ENCODE measurements at places on chromosomes 7 and 10.

DNA sequence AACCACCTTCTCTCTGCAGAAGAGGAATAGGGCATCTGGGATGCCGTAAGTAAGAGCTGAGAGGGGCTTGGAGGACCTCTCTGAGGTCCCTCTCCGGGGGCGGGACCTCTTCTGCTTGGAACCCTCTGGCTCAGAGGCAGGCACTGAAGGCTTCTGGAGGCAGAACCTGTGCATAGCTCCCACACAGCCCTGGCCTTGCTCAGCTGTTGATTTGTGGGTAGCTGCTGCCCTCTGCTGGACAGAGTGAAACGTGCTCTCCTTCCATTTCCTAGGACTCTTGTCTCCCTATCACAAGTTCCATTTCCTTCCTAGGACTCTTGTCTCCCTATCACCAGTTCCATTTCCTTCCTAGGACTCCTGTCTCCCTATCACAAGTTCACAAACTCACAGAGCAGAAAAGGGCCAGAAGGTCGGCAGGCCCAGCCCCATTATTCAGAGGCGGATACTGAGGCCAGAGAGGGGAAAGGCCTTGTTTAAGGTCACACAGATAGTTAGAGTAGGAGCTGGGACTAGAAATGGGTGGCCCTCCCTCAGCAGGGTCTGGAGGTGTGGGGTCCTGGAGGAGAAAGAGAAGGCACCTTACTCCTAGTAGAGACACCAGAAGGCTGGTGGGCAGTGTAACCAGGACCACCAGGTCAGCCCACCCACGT is 30.3 kb upstream of the GARS1 start:
- peak; percentile 92 for DNase-seq

GRCh38 chr10:130246113-130246512 is 109.9 kb downstream of the GLRX3 start:
- DNase-seq: no peak

- DNase-seq: no peak
Measured at GRCh38 chr10:102918817-102919245, 737 bp downstream of the CNNM2 start.

DNA sequence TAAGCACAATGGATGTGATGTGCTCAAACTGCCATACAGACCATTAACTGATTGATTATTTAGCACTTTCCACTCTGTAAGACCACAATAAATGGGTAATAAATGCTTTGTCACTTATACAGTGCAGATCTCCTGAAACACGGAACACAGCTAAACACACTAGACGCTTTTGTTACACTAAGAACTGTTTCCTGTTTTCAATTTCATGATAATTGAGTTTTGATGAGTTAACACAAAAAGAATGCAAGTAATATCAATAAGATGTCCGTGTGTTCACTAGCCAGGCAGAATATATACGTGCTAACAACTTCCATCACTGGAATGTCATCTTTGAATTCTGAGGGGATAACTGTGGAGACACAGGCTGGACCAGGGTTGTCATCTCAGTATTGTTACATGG is 178.8 kb downstream of the SKAP2 start:
- DNase-seq: no peak

- no peak for DNase-seq
Measured at GRCh38 chr10:43222210-43222720, 44.6 kb downstream of the RASGEF1A start.

GRCh38 chr7:143362131-143363015 is at the start of gene FAM131B:
TSS of gene FAM131B (minus strand) at chr7:143362713. CDS start at chr7:143362603, 110 bp downstream.
- DNase-seq: no peak

DNA sequence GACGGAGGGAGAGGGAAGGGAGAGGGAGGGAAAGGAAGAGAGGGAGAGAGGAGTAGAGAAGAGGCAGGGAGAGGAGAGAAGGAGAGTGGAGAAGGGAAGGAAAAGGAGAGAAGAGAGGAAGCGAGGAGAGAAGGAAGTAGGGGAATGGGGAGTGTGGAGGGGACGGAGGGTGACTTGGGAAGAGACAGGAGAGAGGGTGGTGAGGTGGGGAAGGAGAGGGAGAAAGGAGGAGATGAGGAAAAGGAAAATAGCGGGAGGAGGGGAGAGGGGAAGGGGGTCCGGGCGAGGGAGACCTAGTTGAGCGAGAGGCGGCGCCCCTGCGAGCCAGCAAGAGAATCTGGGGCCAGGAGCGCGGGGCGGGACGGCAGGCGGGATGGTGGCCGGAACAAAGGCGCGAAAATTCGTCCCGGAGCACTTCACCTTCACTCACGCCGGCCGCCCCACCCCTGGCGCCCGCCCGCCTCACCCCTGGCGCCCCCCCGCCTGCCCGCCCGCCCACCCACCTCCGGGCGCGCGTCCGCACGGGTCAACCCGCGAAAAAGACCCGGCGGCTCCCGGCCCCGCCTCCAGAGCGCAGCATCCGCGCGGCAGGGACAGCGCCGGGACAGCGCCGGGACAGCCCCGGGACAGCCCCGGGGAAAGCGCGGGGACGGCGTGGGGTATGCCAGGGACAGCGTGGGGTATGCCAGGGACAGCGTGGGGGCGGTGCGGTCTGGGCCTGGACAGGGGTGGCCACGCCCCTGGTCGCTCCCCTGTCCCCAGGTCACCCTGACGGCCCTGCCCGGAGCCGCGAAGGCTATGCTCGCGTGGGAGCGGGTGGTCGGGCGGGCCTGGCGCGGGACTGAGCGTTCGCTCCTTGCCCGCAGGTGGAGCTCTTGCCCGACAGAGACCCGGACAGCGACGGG is 4.2 kb downstream of the VSTM2A start:
- no peak for DNase-seq

GRCh38 chr10:28387140-28387539 is 84.3 kb upstream of the MPP7 start:
- DNase-seq: no peak

DNA sequence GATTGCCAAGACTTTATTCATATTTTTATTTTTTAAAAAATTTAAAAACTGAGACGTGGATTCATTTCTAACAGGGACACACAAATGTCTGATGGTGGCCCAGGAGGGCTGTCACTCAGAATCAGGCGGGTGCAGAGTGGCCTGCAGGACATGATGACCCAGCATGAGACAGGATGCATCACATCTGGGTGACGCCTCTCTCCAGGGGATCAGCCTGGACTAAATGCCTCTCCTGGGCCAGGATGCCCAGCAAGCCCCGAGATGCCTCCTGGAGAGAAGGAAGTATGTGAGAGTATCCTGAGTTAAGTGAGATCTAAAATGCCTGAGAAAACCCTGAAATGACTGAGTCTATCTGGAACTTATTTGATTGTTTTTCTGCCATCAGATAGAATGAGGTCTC is 16.9 kb upstream of the MTURN start:
- no peak for DNase-seq

- no peak for DNase-seq
Measured at GRCh38 chr7:31687024-31687748, at the start of gene PPP1R17. TSS of gene PPP1R17 (plus strand) at chr7:31687215. CDS start at chr7:31692442, 5,227 bp downstream.

GRCh38 chr10:114288424-114289095 is 49.5 kb downstream of the VWA2 start:
- DNase-seq: no peak

DNA sequence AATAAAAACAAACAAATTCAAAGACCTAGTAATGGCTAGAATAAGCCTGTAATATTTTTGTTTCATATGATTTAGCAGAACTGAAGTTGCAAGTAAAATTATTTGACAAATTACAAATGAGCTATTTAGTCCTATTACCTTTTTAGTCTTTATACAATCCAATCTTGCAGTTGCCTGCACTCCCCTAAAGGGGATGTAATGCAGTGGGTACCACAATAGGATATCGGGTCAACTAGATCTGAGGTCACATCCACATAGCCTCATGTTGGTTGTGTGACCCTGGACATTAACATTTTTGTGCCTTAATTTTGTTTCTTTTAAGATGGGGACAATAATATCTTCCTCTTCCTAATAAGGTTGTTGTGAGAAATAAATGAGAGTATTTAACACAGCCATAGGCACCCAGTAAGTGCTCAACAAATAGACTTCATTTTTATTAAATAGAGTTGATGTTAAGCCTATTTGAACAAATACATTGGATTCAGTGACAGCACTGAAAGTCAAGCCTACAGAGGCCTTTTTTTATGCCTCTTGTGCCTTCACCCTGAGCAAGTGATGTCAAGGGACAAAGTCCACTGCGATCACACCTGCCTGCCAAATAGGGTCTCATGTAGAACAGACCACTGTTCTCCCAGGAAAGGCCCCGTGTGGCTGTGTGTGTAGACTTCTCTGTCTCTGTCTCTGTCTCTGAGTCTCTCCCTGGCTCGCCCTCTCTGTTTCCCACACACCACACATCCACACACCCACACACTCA is 124.8 kb downstream of the EVX1 start:
- DNase-seq: no peak

GRCh38 chr7:44213877-44214388 is 13.2 kb downstream of the YKT6 start:
- no peak for DNase-seq

GRCh38 chr7:137881607-137882260 is 35.0 kb upstream of the DGKI start:
- DNase-seq: no peak

GRCh38 chr7:55191161-55191925 is 172.5 kb downstream of the EGFR start:
- no peak for DNase-seq

DNA sequence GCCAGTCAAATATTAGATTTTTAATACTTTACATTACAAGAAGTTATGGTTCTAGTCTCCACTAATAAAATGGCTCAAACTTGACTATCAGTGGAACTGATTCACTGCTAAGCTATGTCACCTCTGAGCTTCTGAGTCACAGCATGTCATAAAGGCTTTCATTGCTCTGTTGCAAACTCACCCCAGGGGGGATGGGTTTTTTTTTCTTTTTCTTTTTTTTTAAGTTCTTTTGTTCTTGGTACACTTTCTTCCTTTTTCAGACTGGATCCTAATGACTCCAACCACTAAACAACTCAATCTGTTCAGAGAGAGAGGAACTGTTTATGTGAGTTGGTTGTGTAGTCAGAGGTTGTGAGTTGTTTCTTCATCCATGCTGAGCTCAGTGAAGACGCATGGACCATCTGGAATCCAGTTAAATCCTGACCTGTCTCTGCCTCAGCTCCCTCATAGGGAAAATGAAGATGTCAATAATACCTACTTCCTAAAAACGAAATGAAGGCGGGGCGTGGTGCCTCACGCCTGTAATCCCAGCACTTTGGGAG is 11.0 kb downstream of the MYOF start:
- peak; percentile 95 for DNase-seq

- DNase-seq: peak; percentile 38
Measured at GRCh38 chr10:17682236-17682946, 38.4 kb downstream of the STAM start.

- DNase-seq: peak; percentile 29
Measured at GRCh38 chr7:135508883-135509588, 866 bp downstream of the CNOT4 start.

DNA sequence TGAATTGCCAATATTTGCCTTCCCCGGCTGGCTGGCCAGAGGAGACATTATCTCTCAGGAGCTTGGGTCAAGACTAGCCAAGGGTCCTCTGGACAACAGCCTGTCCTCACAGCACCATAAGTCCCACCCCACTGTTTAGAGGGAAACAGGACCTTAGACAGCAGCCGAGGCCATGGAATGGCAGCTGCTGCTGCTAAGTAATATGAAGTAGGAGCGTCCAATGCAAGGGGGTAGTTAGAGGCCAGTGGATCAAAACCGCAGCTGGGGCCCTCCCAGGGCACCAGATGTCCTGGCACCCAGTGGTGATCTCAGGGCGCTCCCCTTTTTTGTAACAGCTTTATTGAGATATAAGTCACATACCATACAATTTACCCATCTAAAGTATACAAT is 12.9 kb upstream of the KCP start:
- no peak for DNase-seq

DNA sequence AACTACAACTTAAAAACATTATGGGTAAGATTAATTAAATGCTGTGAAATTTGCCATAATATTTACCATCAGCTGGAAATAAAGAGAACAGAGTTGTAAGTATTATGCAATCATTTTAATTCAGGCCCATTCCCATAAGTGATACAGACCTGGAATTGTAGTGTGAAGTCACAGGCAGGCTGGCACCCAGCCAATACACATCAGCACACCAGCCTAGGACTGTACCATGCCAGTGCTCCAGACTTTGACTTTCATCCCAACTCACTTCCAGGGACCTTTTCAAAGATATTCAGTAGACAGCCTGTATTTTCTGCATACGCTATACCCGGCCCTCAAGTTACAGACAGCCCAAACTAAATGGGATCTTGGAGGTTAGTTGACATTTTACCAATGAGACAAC is 143.3 kb downstream of the TES start:
- peak; percentile 76 for DNase-seq

DNA sequence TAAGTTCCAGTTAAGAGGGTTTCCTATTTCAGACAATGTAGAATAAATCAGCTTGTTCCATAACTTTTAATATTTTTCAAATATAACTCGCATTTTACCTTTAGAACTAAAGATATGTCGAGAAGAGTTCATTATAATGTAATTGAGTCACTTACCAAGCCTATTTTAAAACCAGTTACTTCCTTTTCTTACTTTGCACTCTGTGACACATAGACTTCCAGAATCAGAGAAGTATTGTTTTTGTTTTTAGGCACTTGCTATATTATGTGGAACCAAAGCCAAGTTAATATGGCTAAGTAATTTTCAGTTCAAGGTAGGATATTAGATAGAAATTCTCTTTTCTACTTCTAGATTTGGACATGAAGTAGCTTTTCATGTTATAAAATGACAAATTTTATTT is 182.7 kb upstream of the PRPS1L1 start:
- no peak for DNase-seq

DNA sequence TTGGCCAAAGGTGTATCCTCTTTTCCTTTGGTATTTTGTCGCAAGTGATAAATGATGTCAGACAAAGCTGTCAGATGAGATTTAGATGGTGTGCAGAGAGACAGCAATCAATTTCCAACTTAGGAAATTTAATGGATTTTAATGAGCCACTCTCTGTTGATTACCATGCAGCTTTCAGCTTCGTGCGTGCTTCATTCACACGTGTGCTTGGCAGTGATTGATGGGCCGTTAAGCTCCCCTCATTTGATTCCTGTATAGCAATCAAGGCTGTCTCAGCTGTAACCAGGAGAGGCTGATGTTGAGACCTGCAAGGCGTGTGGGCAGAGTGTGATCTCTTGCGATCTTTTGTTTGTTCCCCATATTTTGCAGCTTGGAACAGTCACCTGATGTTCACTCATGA is 439.6 kb downstream of the CALN1 start:
- no peak for DNase-seq

GRCh38 chr10:84845628-84846261 is 517.4 kb downstream of the CCSER2 start:
- no peak for DNase-seq

- DNase-seq: peak; percentile 38
Measured at GRCh38 chr7:23431702-23432199, 38.5 kb downstream of the IGF2BP3 start.

DNA sequence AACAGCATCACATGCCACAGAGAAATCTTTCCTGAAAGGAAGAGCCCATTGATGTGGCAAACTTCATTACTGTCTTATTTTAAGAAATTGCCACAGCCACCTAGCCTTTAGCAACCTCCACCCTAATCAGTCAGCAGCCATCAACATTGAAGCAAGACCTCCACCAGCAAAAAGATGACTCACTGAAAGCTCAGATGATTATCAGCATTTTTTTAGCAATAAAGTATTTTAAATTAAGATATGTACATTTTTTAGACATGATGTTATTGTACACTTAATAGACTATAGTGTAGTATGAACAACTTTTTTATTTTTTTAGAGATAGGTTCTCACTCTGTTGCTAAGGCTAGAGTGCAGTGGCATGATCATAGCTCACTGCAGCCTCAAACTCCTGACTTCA is 14.8 kb downstream of the STEAP1B start:
- no peak for DNase-seq

GRCh38 chr10:23693501-23693901 is 254.6 kb downstream of the OTUD1 start:
- DNase-seq: no peak
